Neural progenitor cell (in vitro differentiated cells): ENCODE measurements at places on chromosomes 1 and 21.
A peak's percentile ranks its signal among the peaks of the same experiment; 100 is the strongest.

DNA sequence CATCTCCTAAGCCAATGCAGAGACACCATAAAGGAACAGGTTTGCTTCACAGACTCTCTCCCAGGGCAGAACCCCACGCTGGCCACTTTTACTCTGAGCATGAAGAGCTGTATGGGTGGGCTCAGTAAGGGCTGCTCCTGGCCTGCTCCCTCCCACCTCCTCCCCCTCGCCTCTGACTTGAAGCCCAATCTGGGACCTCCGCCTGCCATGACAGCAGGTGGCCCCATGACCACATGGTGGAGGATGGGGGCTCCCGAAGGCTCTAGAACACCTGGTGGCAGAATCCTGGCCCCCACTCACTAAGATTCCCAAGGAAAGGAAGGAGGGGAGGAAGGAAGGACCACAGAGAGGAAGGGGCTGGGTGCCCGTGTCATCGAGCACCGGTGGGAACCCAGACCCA lies 23.7 kb downstream of the CASZ1 start:
- no peak for DNase-seq

DNA sequence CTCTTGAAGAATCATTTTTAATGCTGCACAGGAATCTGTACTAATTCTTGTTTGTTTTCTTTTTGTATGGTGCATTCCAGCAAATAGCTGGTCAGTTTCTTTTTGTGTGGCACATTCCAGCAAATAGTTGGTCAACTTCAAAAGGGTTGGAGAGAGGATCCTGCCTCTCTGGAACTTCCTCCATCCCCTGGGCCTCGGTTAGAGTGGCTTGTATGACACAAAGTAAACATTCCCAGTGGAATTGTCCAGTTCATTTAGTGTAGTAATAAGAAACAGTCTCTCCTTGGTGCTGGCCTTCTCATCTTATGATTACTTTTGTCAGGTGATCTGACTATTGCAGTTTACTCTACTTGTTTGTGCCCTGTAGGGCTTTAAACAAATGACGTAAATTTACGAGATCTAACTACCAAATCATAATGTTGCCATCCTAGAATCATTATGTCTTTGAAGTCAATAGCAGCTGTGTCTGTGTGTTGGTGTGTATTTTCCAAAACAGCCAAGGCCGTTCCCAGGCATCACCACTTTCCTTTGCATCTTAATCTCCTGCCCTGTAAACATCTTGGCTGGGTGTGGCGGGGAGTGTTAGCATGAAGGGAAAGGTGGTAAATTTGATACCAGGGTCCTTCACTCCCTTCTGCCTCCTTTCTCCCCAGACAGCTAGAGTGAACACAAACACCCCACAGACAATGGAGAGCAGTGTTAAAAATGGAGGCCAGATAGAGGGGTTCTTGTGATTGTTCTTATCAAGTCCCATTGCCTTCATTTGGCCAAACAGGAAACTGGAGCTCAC lies 77.9 kb downstream of the CDC7 start:
- no peak for DNase-seq

GRCh38 chr1:209743145-209743482 lies 12.7 kb upstream of the TRAF3IP3 start:
- DNase-seq: no peak

GRCh38 chr1:245290836-245291235 lies 136.1 kb downstream of the KIF26B start:
- no peak for DNase-seq

- peak; percentile 29 for DNase-seq
Observed at GRCh38 chr1:178388418-178389145, 108.2 kb downstream of the CLEC20A start.

GRCh38 chr1:55700359-55701130 lies 485.4 kb upstream of the USP24 start:
- no peak for DNase-seq

- no peak for DNase-seq
Observed at GRCh38 chr1:2258996-2259395, 30.9 kb downstream of the SKI start.

DNA sequence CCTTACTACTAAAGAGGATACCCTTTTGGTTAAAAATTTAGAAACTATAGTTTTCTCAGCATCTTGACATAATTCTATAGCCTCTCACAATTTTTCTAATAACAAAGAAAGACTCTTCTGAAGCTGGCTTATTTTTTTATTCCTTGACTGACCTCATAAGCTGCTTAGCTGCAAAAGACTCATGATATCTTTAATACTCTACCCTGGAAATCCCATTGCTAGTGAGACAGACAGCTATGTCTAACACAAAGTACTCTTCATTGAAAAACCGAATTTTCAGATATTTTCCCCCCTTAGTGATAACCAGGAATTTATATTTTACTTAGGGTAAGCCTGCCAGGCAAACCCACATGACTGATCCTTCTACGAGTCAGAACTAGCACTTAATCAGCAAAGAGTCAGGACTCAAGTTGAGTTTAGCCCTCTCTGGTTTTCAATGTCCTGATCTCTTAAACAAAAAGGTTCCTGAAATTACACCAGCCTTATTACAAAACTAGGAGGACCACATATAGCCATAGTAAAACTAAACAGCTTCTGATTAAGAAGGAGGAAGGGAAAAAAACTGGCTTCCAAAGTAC lies 56.9 kb downstream of the ENAH start:
- no peak for DNase-seq

- DNase-seq: no peak
Observed at GRCh38 chr1:39980555-39981313, 25.8 kb downstream of the MFSD2A start.

GRCh38 chr1:173190101-173190936 lies 16.8 kb downstream of the TNFSF4 start:
- DNase-seq: no peak
